ENCODE measurements at places on chromosomes 4 and X. TPM values are rescaled to one million over a fixed set of nuclear protein-coding genes. Genes with fewer than 3 reads are reported as not detected.

The FGG gene
- 14.0 TPM for total RNA-seq

The AREG gene
- 2.2 TPM for total RNA-seq

The PLAC1 gene
- total RNA-seq: not detected

The XAGE2 gene
- total RNA-seq: not detected

The LRPAP1 gene
- 125 TPM for total RNA-seq

The CFI gene
- total RNA-seq: 0.24 TPM

The H2BW2 gene
- total RNA-seq: not detected

The GPRASP2 gene
- 11.4 TPM for total RNA-seq

The GUCY2F gene
- 0.10 TPM for total RNA-seq

The RADX gene
- 9.9 TPM for total RNA-seq

The SCRG1 gene
- not detected for total RNA-seq

The LNX1 gene
- total RNA-seq: 19.8 TPM

The PDGFRA gene
- total RNA-seq: 13.8 TPM

The GPR82 gene
- total RNA-seq: not detected

Measured in progenitor cell of endocrine pancreas (in vitro differentiated cells).